ENCODE measurements at places on chromosomes 1 and 21.

GRCh38 chr1:147892216-147892615 lies 10.4 kb upstream of the GJA8 start:
- peak; percentile 72 for DNase-seq

DNA sequence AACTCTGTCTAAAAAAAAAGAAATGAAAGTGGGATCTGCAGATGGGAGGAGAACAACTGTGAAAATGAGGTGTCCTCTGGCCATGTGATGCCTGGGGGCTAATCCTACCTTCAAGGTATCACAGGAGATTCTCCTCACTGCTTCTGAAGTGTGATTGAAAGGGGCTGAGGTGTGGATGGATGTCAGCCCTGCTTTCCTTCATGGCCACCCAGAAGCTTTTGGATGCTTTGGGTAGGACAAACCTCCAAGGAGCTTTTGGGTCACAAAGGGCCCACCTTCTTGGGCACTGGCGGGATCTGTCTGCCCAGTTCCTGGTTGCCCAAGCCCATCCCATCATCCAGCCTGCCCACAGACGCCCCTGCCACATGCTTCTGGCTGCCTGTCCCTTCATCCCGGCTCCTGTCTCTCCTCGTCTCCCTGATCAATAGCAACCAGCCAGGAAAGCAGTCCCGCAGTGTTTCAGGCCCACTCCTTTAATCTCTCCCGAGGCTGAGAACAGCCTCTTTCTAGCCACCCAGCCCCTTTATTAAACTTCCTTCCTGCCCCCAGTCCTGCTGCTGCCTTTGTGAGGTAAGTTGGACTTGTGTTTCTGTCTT lies 87.2 kb downstream of the MAN1C1 start:
- no peak for DNase-seq

DNA sequence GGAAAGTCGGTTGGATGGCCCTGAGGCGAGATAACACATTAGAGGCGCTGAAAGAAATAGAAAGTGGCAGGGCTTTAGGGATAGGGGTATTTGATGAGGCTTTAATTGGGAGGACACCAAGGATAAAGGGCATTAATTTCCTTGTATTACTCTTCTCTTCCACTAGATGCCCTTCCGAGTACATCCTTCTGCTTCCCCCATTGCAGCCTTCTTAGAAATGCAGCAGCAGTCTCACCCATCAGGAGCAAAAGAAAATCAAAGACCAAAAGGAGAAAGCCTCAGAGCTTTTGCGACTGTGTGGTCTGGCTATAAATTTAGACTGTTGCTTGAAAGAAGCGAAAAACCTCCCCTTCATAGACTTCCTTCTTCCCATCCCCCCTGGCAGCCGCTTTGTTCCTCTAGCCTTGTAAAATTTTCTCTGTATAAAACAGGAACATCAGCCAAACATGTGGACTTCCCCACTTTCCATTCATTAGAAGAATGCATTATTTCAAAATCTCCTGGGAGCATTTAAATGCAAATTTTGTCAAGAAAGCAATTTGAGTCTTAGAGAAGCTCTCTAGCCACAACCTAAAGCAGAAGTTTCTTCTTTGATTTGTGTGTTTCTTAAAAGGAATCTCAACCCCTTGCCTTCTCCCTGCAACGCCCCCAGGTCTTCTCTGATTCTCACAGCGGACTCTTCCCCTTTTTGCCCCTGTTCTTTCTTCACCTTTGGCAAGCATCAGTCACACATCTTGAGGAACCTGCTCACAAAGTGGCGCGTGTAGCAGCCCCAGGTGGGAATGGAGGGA lies 76.6 kb downstream of the NDUFS5 start:
- DNase-seq: peak; percentile 65

DNA sequence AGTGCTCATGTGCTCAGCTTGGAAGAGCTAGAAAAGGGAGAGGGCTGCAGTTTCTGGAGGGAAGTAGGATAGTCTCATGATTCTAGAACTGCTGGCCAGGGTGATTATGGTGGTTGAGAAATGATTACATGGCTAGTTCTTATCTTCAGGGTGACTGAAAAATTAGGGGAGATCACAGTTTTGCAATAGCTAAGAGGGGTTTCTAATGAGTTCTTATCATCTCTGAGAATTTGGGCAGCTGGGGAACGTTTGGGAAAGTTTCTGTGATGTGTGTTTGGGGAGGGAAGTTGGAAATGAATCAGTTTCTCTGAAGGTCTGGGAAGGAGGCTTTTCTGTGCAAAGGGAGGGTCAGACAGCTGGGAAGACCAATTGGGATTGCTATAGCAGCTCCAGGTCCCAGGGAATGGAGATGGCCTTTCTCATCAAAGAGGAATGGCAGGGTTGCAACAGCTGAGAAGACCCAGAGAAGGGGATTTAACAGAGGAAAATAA lies 7.6 kb upstream of the RHOU start:
- no peak for DNase-seq

DNA sequence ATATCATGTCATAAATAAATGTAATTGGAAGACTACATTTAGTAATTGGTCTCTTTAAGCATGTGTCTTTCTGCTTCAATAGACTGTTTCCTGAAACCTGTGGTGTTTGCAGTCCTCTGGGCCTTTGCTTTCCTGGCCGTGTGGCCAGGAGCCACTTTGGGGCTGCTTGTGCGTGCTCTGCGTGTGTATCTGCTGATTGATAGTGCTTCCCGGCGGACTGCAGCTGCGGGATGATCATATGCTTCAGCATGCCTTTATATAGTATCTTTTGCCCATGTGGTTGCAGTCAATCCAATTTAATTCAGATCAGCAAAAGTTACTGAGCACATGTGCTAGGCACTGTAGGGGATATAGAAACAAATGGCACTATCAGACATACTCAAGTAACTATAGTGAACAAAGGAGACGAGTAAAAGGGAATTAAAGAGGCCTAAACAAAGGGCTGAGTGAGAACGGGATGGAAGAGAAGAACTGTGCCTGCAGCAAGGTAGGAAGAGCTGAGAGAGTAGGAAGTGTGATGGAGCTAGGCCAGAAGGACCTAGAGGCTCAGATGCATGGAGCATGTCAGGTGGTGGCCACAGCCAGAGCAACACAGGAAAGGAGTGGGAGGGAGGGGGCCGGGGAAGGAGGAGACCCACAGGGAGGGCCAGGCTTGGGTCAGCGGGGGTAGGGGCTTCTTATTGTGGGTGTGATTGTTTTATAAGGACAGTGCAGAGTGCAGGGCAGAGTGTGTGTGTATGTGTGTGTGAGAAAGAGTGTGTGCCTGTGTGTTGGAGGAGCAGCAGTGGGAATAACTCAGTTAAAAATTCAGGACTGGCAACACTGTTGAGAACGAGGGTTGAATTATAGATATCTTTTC lies 27.2 kb upstream of the TTF2 start:
- DNase-seq: no peak

- peak; percentile 63 for DNase-seq
Observed at GRCh38 chr1:152347116-152347728, 12.6 kb downstream of the FLG2 start.

DNA sequence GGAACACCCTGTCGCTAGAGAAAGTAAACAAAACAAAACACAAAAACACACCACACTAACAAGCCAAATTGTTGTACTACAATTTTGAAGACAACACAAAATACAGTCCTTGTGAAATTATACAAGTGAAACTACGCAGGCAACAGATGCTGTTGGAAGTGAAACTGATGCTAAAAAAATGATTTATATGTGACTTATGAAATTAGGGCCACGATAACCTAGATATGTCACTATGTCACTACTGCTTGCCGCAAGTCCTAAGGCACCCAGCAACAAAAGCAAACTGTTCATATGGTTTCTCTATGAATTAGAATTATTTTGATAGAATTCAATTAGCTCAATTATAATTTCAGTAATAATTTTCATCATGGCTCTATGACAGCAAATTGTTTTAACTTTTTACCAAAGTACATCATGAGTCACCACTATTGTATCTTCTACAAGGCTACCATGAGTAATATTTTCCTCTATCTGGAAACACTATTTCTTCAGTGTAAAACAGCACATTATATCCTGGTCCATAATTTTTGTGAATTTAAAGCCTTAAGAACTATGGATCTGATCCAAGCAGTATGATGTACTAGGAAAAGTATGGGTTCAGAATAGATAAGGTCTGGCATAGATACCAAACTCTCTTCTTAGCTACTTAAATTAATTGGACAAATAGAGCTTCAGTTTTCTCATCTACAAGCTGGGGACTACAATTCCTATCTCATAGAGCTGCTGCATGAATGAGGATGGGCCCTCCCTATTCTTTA lies 216.3 kb downstream of the COL11A1 start:
- DNase-seq: no peak

DNA sequence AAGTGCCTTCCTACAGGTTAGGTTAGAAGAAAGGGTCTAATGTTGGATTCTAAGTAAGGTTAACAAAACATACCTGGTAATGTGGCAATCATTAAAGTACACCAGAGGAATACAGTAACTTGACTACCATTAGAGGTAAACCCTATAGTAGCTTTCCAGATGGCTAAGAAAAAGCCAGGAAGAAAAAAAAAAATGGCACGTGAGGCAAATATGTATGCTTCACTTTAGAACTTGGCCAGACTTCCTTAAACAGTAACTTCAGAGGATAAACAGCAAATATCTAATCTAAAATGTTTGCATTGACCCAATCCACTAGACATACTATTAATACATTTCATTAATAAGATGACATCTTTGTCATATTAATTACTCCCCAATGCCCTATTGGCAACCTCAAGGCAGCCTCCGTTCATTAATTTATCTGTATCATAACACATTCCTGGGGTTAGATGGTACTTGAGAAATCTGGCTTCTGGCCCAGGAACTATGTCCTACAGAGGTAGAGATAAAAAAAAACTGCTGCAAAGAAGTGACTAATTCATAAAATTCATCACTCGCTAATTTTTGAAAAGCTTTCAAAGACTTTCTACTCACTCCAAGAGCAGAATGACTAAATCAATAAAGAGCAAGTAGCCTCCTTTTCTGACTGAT lies 5.8 kb downstream of the DCAF8 start:
- DNase-seq: no peak

DNA sequence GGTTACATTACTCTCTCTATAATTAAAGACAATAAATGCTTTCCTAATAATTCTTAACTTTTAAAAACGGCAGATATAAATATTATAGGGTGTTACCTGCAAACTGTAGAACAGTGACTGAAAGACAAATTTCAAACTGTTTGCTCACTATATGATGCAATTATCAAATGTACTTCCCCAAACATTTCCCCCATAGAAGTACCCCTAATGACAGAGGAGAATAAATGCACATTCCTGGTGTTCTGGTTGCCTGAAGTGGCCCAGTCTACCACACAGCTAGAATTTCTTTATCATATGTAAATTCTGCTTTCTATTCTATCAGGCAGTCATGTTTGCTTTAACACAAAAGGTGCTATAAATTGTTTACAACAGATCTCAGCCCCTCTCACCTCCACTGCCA lies 70.4 kb downstream of the VAV3 start:
- no peak for DNase-seq

GRCh38 chr1:203267912-203268311 lies 37.4 kb upstream of the BTG2 start:
- DNase-seq: no peak

- no peak for DNase-seq
Observed at GRCh38 chr1:204222764-204223055, 8.9 kb upstream of the GOLT1A start.

DNA sequence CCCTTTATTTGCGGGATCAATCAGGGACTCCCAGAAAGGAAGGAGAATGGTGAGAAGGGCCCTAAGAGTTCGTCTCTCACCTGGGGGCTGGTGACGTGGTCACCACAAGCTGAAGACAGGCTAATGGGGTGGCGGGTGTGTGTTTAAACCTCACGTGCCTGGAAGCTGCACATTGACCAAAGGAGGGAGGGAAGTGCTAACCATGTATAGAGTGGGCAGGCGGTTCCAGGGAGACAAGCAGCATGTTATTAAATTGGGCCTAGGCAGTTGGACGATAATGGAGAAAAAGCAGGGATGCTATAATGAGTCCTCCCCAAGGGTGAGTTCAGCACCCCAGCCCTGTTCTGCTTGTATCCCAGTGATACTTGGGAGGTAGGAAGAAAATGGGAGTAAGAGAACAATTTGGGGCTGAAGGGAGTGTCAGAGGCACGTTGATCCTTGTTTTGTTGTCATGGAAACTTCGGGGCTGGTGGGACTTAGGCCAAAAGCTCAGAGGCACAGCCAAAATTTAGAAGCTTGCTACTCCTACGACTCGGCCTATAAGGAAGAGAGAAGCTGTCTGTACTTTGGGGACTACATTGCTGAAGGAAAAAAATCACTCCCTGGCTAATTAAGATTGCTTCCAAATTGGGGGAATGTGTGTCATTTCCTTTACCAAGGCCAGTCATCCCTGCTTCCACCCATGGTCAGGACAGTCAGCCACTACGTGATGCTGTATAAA lies 33.2 kb upstream of the EPHA8 start:
- DNase-seq: no peak

- no peak for DNase-seq
Observed at GRCh38 chr1:230827801-230828200, 40.5 kb downstream of the C1orf198 start.

- no peak for DNase-seq
Observed at GRCh38 chr1:100989306-100990077, 36.1 kb downstream of the DPH5 start.

DNA sequence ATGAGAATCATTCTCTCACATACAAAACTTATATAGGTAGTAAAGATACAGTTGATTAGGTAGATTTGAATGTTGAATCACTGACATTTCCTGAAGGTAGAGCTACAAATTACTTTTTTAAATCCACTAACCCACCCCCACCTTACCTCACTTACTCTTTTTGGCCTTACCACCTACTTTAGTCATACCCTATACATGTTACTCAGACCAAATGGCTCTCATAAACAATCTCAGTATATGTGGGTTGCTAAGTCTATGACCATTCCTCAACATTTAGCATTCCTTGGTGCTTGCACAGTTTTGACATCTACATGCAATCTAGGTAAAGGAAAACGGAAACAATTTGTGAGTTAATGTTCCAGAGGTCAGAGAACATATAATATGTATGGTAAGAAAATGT lies 26.3 kb downstream of the SYDE2 start:
- DNase-seq: no peak

- no peak for DNase-seq
Observed at GRCh38 chr1:29756901-29757725, 520.8 kb downstream of the PTPRU start.

DNA sequence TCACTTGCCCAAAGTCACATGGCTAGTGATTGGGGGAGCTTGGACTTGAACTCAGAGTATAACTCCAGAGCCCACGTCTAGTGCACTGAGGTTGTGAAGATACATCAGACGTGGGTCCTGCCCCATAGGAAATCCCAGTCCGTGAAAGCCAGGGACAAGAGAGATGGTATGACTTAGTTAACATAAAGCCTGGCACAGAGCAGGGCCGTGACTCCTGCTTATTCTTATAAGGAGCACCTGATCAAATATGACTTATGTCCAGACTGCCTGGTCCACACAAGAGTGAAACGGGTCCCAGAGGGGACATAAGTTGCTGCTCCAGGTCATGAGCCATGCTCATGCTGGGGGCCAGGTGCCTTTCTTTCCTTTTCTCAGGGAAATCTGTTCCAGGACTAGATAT lies 166.3 kb upstream of the USP24 start:
- DNase-seq: no peak

DNA sequence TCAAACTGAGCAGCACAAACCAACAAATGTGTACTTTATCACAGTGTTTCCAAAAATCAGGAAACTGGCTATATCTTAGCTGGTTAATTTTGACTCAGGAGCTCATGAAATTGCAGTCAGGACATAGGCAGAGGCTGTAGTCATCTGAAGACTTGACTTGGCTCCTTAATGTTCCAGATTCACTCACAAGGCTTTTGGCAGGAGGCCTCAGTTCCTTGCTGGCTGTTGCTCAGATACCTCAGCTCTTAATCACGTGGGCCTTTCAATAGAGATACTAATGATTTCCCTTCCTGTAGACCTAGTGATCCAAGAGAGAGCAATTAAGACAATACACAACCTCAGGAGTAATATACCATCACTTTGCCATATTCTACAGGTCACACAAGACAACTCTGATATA lies 537.7 kb downstream of the BRINP3 start:
- DNase-seq: no peak

All from SHP77 (cell line).